ENCODE measurements at places on chromosomes 6 and 20.

- no peak for DNase-seq
Measured at GRCh38 chr20:219290-220115, 7.6 kb upstream of the DEFB129 start.

GRCh38 chr6:53864781-53865180 lies 70.0 kb downstream of the LRRC1 start:
- DNase-seq, result no peak

- DNase-seq, result no peak
Measured at GRCh38 chr6:31165986-31166385, 4.5 kb downstream of the POU5F1 start.

GRCh38 chr6:156402227-156402626 lies 375.0 kb upstream of the ARID1B start:
- DNase-seq, result no peak

GRCh38 chr20:38144598-38144973 lies 20.5 kb downstream of the TGM2 start:
- DNase-seq, result no peak

DNA sequence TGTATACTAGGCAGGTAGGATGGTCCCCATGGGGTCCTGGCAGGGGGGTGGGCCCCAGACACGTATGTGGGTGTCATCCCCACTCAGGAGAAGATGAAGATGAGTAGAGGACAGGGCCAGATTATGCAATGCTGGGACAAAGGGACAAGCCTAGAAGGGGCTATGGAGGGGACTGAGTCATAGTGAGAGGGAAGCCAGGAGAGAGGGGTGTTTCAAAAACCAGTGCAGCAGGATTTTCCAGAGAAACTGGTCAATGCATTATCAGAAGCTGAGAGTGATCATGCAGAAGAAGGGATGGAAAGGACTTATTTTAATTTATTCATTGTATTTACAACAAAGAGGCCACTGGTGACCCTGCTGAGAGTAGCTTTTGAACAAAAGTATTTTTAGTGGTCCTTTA lies 74.0 kb downstream of the PPP1R3G start:
- no peak for DNase-seq

All from CD14-positive monocyte (primary cell).